ENCODE measurements at places on chromosomes 12 and 14.

GRCh38 chr12:19764408-19764807 is 325.1 kb downstream of the AEBP2 start:
- DNase-seq: no peak

DNA sequence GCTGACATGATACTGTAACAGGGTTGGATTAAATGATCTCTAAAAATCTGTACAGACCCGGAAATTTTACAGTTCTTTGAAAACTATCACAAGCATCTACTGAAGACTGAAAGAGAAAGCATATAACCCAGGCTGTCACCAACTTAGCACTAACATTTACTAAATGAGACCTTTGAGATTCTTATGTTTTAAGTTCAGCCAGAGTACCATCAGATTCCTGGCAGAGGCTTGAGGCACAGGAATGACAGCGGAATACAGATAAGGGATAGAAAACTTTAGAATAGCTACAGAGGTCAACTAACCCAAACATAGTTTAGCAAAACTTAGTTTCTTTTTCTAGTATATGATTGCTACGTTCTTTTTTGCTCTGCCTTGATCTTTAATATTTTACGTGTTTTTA is 91.6 kb upstream of the FERMT2 start:
- DNase-seq: no peak

DNA sequence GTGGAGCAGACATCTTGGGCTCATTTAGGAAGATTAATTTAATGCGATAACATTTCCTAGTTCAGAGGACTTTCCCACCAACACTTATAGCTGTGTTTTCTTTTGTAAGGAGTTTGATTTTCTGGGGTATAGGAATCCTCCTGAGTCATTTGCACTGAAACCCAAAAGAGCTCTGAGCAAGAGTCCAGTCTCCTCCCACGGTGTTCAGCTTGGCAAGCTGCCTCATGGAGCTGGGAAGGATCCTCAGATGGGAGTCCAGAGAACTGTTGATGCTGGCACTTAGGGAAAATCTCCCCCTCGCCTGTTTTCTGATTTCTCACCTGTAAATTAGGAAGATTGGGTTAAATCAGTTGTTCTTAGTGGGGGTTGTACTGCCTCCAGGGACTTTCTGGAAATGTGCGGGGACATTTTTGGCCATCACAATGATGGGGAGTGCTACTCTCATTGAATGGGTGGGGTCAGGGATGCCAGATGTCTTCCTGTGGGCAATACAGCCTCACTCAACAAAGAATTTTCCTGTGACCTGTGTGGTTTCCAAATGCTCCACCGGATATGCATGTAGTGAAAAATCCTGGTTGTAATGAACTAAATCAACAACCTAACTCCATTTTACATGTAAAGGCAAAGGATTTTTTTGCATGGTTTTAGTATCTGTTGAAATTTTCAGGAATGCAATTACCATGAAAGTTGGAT is 150.6 kb downstream of the ADCK1 start:
- no peak for DNase-seq

- no peak for DNase-seq
Observed at GRCh38 chr14:68583548-68584280, 209.2 kb downstream of the ZFP36L1 start.

DNA sequence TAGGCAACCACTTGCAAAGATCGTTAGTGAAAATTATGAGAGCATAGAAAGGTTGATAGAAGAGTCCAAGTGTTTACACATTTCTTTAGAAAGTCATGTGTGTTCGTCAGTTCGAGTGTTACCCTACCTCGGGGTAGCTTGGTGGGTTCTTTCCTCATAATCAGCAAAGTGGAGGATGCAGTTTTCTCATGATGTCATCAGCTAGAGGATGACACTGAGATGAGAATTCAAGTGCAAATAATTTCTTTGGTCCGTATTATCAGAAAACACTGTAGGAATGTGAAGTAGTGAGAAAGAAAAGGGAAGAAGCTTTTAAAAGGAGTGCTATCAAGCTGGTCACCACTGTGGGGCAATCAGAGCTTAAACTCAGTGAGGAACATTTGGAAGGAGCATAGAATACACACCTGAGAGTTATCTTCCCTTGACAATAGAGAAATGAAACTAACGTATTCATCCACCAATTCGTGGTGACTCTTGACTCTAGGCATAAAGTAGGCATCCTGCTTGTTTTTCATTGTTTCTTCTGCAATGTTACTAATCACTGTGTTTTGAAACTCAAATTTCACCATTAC is 1340.9 kb upstream of the TMEM132C start:
- DNase-seq: no peak
